ENCODE measurements at places on chromosomes 13 and 19.
A peak's percentile ranks its signal among the peaks of the same experiment; 100 is the strongest.

GRCh38 chr13:29571876-29572570 lies 23.5 kb downstream of the SLC7A1 start:
- DNase-seq: no peak

GRCh38 chr19:46921071-46921470 lies 60.3 kb downstream of the ARHGAP35 start:
- DNase-seq: no peak

DNA sequence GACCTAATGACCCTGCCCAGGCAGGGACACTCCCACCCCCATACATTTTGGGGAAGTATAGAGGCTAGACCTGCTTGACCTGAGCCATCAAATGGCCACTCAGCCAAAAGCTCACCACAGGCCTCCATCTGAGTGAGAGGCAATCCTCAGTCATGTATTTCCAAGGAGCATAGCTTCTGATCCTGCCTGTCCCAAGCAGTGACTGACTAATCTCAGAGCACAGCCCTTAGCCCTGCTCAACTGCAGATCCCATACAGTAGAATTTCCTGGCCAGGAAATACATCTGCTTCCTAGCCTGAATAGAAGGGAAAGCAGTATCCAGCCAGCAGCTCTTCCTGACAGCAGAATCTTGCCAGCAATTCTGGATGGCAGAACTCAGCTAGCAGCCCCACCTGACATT lies 880.6 kb upstream of the GPC6 start:
- no peak for DNase-seq

DNA sequence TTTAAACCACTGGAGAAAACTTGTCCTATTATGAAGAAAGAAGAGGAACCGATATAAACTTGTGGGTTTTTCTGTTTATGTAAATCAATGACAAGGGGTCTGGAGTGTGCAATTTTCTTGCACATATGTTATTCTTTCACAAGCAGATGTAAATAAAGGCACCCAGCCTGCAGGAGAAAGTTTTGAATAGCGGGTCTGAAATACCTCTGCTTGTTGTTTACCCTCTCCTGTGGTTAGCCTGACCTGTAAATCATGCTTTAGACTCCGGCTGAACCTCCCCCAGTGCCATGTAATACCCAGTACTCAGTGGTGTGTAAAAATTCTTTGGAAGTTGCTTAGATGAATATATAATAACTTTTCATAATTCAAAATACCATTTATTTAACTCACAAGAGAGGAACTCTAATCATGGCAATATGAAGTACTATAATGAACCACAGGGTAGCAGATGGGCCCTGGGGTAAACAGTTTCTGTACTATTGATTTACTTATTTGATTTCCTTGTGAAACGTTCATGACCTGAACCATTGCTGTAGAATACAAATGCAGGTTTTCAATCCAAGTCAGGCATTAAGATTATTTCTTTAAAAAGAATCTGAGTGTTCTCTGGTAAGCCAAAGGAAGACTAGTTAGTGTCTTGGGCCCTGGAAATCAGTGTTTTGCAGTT lies 245.1 kb downstream of the LMO7 start:
- no peak for DNase-seq

DNA sequence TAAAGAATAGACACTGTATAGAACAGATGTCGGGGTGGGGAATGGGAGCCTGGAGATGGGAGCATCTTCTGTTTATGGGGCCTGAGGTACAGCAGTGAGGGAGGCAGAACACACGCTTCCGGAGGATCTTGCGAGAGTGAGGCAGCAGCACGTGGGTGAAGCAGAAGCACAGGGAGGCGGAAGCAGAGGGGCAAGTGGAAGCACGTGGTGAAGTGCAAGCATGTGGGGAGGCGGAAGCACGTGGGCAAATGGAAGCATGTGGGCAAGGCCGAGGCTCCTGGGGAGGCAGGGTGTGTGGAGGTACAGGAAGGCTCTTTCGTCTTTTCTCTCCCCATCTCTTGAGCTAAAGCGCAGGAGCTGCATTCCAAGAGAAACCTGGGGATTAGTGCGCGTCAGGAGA lies 198.4 kb downstream of the ATP8A2 start:
- DNase-seq: no peak

DNA sequence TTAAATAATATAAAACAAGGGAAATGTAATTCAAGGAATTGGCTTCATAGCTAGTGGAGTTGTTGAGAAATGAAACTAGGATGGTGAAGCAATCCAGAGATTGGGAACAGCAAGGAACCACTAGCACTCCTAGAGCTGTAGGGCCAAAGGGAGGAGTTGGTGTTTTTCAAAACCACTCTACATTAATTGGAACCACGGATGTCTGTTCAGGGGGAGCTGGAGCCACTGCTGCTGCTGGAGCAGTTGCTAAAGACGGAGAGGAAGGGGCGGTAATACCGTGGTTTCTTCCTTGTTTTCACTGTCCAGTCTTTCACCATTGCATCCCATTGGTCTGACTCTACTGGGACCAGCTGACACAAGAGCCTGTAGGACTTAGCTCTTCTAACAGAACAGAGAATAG lies 8.5 kb downstream of the DNAJC15 start:
- DNase-seq: no peak

DNA sequence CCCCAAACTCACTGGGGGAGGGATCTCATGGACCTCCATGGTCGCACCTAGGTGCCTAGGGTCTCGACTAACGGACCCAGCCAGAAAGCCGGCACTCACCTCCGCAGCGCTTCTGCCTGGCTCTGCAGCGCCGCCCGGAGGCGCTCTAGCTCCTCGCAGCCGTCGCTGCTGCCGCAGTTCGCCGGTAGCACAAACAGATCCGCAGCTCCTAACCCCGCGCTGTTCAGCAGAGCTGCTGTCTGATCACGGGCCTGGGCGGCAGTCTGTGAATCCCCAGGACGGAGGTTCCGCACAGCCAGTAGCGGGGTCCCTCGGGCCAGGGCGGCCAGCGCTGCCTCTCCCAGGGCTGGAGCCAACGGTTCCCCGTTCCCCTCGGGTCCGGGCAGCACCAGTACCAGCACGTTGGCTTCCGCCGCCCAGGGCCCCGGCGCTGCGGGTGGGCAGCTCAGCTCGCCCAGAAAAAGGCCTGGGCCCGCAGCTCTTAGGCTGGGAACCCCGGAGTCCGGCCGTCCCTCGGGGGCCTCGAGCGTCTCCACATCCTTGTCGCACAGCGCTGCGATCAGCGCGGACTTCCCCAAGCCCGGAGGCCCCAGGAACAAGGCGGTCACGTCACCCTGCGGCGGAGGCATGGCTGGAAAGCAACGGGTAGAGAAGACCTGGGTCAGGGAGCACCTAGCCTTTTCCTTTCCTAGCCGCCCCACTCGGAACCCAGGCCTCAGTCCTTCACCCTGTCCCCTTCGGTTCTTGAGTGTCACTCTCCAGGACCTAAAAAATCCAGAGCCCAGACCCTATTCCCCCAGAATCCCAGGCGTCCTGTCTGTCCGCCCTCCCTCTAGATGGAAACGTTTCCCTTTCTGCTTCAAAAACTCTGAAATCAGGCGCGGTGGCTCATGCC lies 977 bp downstream of the IRGQ start:
- peak; percentile 42 for DNase-seq
